CD8-positive, alpha-beta T cell (primary cell): ENCODE measurements at places on chromosomes 1 and 21.

- DNase-seq = no peak
Measured at GRCh38 chr1:238991765-238992495, 394.4 kb upstream of the CHRM3 start.

DNA sequence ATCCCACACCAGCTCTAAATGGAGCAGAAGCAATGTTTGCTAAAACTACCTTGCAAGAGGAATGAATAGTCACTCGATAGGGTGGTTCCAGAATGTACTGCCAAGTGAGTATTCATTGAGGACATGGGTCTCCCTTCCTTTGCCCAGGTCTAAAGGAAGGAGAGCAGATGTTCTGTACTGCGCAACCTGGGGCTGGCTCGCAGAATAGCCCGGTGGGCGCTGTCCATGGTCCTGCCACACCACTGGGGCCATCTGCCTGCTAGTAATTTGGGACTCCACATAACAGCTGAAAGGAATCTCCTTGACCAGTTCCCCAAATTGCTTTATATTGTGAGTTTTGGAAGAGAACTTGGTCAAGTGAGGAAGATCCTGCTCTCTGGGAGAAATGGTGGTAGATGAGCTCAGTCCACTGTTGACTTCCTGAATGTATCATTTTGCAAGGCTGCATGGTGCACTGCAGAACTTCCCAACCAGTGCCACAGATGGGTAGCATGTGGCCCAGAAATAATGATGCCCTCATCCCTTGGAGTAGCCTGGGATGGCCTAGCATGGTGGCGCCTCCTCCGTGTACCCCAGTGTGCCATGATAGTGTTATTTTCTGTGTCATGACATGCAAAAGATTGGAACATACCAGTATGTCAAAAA lies 5.7 kb downstream of the SLC6A17 start:
- DNase-seq = peak; percentile 52

- no peak for DNase-seq
Measured at GRCh38 chr1:41673806-41674205, 189.3 kb upstream of the EDN2 start.

GRCh38 chr1:55490547-55490946 lies 275.4 kb upstream of the USP24 start:
- no peak for DNase-seq

- DNase-seq = no peak
Measured at GRCh38 chr1:243921111-243921510, 71.1 kb upstream of the AKT3 start.

DNA sequence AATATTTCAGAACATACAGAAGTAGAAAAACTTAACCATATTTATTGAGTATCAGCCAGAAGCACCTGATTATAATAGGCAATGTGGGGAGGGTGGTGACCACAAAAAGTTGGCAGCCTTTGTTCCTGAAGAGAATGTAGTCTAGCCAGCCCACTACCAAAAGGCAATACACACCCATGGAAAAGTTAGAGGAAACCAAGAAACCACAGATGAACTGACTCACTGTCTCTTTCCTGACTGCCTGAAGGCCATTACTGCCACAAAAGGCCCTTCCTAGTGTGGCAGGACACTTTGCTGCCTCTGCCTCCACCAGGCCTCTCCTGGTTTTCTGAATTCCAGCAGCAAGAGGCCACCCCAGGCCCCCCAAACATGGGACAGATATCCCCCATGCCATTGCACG lies 14.6 kb upstream of the PROX1 start:
- no peak for DNase-seq

DNA sequence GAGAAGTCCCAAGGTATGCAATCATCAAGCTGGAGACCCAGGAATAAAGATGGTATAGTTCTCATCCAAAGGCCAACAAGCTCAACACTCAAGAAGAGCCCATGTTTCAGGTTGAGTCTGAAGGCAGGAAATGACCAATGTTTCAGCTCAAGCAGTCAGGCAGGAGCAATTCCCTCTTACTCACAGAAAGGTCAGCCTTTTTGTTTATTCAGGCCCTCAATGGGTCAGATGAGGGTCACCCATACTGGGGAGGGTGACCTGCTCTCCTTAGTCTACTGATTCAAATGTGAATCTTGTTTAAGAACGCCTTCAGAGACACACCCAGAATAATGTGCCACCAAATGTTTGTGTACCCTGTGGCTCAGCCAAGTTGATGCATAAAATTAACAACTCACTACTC lies 262.4 kb downstream of the USP25 start:
- no peak for DNase-seq

GRCh38 chr21:40272037-40272436 lies 404.8 kb downstream of the PCP4 start:
- no peak for DNase-seq

DNA sequence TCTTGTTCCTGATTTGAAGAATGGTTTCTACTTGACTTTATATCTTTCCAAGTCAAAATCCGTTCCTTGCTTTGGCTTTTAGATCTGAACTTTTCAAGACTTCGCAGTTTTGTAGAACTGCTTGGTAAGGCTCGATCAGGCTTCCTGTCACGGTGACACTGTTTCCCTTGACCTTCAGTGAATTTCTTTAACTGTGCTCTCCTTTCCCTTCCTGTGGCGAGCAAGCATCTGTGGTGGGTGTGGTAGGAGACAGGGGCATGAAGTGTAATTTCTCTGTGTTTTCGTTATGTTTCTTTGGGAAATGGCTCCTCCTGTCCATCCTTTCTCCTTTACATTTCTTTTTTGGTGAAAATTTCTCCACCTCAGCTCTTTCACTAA lies 10.4 kb downstream of the STYXL2 start:
- no peak for DNase-seq
